Stimulated activated CD4-positive, alpha-beta T cell treated with anti-CD3 and anti-CD28 coated beads, Interleukin-1b, Interleukin-23, amount 100 ng/mL, for 1 hour (primary cell): ENCODE measurements at places on chromosomes 1 and 21.

DNA sequence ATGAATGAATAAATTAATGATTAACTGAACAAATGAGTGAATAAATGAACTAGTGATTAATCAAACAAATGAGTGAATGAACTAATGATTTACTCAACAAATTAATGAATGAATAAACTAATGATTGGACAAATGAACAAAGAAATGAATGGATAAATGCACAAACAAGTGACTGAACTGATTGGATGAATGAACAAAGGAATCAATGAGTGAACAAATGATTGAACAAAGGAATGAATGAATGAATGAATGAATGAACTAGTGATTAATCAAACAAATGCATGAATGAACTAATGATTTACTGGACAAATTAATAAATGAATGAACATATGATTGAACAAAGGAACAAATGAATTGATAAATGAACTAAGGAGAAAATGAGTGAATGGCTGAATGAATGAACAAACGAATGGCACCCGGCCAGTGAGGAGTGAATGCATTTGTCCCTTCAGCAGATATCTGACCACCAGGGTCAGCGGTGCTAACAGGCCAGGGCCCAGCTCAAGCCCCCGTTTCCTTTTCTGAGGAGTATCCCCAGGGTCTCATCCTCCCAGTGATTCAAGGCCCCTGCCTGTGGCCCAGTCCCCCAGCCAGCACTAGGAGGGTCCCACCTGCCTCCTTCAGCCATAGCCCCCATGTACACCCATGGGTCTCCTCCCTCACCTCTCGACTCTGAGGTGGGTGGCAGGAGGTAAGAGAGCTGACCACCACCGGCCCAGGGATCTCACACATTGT, 49.9 kb downstream of the WNT9A start:
- no peak for DNase-seq

DNA sequence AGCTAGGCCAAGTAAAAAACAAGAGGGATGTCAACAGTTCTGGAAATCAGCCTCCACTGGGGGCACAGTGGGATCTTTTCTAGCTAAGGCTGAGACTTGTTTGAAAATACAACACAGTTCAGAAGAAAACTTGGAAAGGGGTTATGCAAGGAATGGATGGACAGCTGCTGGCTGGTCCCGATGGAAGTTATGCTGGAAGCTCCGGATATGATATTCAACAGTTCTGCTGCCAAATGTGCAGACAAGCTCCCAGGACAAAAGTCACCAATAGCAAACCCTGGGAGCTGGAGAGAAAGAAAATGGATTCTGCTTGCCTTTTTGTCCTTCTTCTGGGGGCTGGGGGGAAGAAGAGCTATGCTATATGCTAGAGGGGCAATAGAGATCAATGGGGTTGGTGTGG, 14.3 kb downstream of the LMX1A start:
- DNase-seq: no peak

DNA sequence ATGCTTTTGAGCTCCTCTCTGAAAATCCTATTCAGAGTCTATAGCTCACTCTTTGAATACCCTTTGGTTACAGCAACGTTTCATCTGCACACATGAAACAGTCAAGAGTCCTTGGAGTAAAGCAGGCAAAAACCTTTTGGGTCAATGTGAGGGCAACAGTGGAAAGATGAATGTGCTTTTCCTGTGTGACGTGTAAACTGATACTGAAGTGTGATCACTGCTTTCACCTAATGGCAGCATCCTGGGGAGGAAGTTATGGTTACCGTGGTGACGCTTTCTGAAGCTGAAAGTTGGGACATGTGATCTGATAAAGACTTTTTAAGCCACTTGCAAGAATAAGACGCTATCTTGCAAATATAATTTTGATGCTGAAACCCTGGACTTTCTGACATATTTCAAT, 160.0 kb downstream of the SEC16B start:
- DNase-seq: no peak

- no peak for DNase-seq
Observed at GRCh38 chr1:163928651-163929050, 606.9 kb downstream of the NUF2 start.

DNA sequence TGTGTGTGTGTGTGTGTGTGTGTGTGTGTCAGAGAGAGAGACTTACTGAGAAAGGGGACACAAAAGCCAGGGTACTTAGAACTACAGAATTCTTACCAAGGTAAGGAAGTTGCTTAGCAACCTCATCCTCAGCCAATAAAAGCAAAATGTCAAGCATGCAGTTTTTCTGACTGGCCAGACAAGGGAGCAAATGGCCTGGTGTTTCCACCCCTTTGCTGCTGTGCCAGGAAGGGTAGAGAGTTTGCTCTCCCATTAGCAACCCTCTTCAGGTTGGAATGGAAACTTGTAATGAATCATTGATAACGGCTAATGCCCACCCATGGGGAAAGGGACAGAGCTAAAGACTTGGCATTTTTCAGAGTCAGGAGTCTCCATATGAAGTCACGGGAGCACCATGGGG, 10.6 kb downstream of the RXRG start:
- DNase-seq: no peak

DNA sequence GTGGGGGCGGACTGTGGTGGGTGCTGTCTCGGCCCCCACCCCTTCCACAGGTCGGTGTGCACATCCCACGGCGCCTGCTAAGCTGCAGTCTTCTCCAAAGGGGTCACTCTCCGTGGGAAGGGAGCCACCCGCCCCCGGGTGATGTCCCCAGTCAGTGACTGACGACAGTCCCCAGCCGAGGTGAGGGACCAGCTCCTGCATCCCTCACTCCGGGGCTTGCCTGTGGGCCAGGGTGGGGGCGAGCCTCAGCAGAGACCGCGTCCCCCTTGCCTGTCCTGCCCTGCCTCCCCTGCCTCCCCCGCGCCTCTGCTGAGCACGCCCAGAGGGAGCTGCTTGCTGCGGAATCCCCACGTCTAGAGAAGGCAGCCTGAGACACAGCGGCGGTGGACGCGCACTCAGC, 35.9 kb upstream of the PDE9A start:
- DNase-seq: no peak

- no peak for DNase-seq
Observed at GRCh38 chr1:12518931-12519692, 98.9 kb downstream of the DHRS3 start.

GRCh38 chr1:231985296-231986023, 358.9 kb downstream of the DISC1 start:
- DNase-seq: no peak

GRCh38 chr1:5640845-5641244, 351.4 kb downstream of the NPHP4 start:
- DNase-seq: no peak

DNA sequence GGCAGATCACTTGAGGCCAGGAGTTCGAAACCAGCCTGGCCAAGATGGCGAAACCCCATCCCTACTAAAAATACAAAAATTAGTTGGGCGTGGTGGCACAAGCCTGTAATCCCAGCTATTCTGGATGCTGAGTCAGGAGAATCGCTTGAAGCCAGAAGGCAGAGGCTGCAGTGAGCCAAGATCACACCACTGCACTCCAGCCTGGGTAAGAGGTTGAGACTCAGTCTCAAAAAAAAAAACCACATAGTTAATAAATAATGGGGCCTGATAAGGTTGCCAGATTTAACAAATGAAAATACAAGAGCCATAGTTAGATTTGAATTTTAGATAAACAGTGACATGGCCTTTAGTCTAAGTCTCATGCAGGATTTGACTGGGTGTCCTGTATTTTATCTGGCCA, 175.7 kb downstream of the ZZZ3 start:
- no peak for DNase-seq

DNA sequence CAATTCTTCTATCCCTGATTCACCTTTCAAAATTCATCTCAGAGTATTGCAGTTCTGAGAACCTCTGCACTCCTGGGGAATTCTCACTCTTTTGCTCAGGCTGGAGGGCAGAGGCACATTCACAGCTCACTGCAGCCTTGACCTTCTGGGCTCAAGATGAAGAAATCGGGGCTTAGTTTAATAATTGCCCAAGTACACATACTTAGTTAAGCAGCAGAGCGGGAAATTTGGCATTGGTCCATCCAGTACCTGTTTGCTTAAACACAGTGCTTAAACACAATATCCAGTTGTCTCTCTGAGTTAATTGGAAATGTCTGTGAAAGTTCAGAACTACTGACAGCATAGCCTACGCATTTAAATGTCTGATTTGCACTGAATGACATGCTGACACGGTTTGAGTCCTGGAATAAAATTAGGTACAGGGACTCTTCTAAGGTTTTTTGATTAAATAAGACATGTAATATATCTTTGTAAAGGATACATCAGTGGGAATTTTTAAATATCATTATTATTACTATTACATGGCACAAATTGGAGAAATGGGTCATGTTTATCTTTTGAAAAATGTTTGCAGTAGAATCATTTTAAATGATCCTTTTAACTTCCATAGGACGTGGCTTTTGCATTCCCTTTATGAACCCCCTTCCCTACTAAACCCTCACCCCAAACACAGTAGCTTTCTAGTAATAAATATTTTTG, 337.4 kb downstream of the SRGAP2C start:
- no peak for DNase-seq

GRCh38 chr1:84152649-84153056, 8.6 kb downstream of the PRKACB start:
- DNase-seq: no peak

- DNase-seq: no peak
Observed at GRCh38 chr1:72636631-72637030, 354.3 kb upstream of the NEGR1 start.

DNA sequence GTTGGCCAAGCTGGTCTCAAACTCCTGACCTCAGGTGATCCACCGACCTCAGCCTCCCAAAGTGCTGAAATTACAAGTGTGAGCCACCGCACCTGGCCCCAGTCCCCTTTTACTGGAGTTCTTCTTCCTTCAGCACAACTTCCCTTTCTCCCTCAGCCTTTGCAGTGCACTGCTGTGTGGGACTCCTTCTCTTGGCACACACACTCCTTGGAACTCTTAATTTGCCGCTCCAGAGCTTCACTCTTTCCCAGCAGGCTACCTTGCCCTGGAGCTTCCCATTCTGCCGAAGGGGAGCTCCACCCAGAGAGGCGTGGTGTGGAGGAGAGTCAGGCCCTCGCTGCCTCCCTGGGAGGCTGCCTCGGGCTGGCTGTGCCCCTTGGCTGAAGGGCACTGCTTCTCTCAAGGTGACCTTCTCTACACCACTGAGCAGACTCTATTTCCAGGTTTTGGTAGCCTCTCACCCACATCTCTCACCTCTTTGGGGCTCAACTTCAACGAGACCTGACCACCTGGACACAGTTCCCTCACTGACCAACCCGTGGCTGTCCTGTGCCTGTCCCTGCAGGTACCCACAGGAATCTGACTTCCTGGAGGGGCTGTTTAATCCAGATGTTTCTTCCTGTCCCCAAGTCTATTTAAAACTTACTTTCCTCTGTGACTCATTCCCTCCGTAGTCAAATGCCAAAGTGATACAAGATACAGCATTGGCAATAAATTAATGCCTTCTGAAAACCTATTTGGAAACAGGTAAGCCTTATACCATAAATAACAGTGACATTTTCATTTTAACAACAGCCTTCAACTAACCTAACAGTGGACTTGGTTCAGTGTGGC, 227.3 kb upstream of the KIAA0040 start:
- DNase-seq: no peak

- DNase-seq: no peak
Observed at GRCh38 chr1:87464022-87464490, 135.4 kb downstream of the LMO4 start.

DNA sequence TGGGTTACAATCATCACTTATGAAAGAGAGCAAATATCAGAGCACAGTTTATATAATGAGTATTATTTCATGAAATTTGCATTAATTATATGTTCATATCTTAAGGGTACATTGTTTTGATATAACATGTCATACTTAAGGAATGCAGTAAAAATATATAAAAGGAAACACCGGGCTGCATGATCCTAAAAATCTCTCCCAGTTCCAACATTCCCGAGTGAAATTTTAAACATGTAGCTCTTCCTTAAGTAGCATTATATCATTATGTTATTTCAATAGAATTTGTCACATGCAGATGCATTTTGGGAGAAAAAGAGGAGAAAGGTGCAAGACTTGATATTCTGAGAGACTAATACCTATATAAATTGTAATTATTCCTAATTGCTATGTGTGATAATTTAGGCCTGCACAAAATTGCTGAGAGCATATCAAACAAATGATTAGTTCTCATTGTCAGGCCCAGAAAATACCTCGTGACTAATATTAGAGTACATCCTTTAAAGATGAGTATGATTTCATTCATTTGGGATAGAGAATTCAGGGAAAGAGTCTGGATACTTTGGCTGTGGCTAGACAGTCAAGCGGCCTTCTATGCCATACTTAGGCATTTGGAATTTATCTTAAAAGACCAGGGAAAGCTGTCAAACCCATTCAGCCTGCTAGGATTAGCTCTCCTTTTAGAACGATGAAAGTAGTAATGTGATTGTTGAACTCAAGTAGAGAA, 86.8 kb downstream of the ADGRL2 start:
- no peak for DNase-seq

DNA sequence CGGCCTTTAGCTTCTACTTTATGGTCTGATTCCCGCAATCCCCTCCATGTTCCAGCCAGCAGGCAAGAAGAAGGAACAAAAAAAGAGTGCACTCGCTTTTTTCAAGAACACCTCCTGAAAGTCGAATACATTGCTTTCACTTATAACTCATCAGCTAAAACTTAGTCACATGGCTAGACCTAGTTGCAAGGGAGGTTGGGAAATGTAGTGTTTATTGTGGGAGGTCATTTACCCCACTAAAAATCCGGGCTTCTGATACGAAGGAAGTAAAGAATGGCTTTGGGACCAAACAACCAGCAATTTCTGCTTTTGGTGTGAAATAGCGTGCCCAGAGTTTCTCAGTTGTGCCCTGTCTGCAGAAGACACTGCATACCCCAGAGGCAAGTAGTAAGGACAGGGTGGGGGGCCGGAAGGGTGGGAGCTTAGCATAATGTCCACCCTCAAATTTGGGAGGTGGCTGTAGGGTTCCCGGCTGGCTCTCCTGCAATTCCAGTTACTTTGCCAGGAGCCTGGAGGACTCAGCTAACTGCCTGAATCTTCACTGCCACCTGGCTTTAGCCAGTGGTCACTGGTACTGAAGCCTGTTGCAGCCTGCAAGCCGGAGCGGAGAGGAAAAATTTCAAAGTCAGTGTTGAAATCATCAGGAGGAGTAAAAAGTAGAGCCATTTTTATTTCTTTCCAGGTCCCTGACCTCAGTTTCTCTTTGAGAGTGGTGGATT, 57.7 kb upstream of the F3 start:
- no peak for DNase-seq
